ENCODE measurements at places on chromosomes 4 and X. TPM values are rescaled to one million over a fixed set of nuclear protein-coding genes. Genes with fewer than 3 reads are reported as not detected.
A peak's percentile ranks its signal among the peaks of the same experiment; 100 is the strongest.

DNA sequence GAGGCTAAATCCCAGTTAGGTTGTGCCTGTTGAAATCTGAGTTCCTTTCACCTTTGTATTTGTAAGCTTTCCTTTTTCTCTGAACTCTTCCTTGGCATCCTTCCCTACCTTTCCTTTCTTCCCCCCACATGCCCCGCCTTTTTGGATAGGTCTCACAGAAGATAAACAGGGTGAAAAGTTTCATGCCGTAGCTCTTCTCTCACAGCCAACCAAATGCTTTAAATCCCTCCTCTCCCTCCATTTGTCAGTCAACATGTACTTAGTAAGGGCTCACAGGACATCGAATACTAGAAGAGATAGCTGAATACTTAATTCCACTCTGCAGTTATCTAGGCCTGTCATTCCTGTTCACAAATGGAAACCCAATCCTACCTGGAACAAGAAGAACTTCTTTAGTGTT is 107.1 kb upstream of the BMPR1B start:
- H3K36me3 ChIP-seq = no peaks in the 10 kb centered on the region
- no peak for DNase-seq
- H3K4me3 ChIP-seq = no peak overlapping the region
- H3K27me3 ChIP-seq = no peaks in the 10 kb centered on the region
- H3K4me1 ChIP-seq = no peaks in the 10 kb centered on the region

DNA sequence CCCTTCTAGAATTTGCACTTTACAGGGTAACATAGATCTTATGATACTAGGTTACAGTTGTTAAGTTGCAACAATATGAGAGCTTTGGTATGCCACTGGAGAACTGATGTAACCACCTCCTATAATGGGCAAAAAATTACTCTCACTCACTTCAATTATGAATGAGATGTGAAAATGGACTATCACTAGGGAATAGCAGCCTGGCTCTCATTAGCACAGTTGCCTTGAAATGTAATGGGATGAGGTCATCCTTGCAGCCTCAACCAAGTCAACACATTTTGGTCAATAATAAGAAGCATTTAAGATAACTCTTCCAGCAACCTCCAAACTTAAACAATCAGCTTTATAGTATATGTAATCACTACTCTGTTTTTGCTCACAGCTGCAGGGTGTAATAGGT is 69.4 kb downstream of the TBC1D9 start:
- H3K27ac ChIP-seq = no peak overlapping the region
- no peaks in the 10 kb centered on the region for H3K4me1 ChIP-seq
- no peak overlapping the region for H3K4me3 ChIP-seq
- no peaks in the 10 kb centered on the region for H3K36me3 ChIP-seq
- no peaks in the 10 kb centered on the region for H3K27me3 ChIP-seq

GRCh38 chr4:20616848-20617247 is 83.4 kb upstream of the PACRGL start:
- peak overlapping the region; percentile 57 for H3K27ac ChIP-seq
- no peak overlapping the region for H3K4me3 ChIP-seq
- no peaks in the 10 kb centered on the region for H3K27me3 ChIP-seq
- H3K4me1 ChIP-seq = no peaks in the 10 kb centered on the region

DNA sequence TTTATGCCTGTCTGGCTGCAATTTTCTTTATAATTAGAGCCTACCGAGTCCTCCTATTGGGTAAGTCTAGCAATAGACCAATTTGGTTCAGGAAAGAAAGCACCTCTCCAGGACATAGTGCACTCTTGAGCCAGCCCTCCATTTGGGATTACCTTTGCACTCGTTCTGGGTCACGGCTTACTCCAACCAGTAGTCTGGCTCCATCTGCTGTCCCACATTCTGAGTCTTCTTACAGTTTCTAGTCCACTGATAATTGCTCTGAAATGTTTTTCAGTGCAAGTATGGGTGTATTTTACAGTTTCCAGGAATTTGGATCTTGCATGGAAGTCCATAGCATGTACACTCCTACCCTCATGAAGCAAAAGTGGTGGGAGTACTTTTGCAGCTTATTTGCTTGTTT is 34.8 kb upstream of the USP51 start:
- DNase-seq = no peak
- no peaks in the 10 kb centered on the region for H3K27me3 ChIP-seq
- H3K36me3 ChIP-seq = no peaks in the 10 kb centered on the region
- H3K27ac ChIP-seq = no peak overlapping the region
- no peaks in the 10 kb centered on the region for H3K4me1 ChIP-seq

- no peaks in the 10 kb centered on the region for H3K36me3 ChIP-seq
- no peak overlapping the region for H3K27ac ChIP-seq
- no peaks in the 10 kb centered on the region for H3K4me1 ChIP-seq
- H3K4me3 ChIP-seq = no peak overlapping the region
- DNase-seq = no peak
Measured at GRCh38 chr4:151569650-151570049, 160.7 kb downstream of the FHIP1A start.

- no peaks in the 10 kb centered on the region for H3K36me3 ChIP-seq
- no peaks in the 10 kb centered on the region for H3K4me1 ChIP-seq
- H3K27ac ChIP-seq = no peak overlapping the region
- no peak for DNase-seq
- no peak overlapping the region for H3K4me3 ChIP-seq
Measured at GRCh38 chrX:7190157-7190556, 42.2 kb upstream of the PUDP start.

- H3K36me3 ChIP-seq = no peaks in the 10 kb centered on the region
- H3K27me3 ChIP-seq = no peaks in the 10 kb centered on the region
- H3K4me3 ChIP-seq = no peak overlapping the region
- no peak for DNase-seq
Measured at GRCh38 chrX:109281483-109282275, 200.2 kb downstream of the GUCY2F start.

- DNase-seq = no peak
- H3K27me3 ChIP-seq = peaks cover 8% of the 10 kb centered on the region
- no peaks in the 10 kb centered on the region for H3K4me1 ChIP-seq
- H3K36me3 ChIP-seq = no peaks in the 10 kb centered on the region
- H3K27ac ChIP-seq = no peak overlapping the region
- H3K4me3 ChIP-seq = no peak overlapping the region
Measured at GRCh38 chrX:17878028-17878670, 17.1 kb upstream of the RAI2 start.

- H3K27ac ChIP-seq = no peak overlapping the region
- H3K36me3 ChIP-seq = no peaks in the 10 kb centered on the region
- H3K4me1 ChIP-seq = no peaks in the 10 kb centered on the region
- DNase-seq = no peak
- no peaks in the 10 kb centered on the region for H3K27me3 ChIP-seq
- H3K4me3 ChIP-seq = no peak overlapping the region
Measured at GRCh38 chr4:125780747-125781146, 466.0 kb downstream of the FAT4 start.

DNA sequence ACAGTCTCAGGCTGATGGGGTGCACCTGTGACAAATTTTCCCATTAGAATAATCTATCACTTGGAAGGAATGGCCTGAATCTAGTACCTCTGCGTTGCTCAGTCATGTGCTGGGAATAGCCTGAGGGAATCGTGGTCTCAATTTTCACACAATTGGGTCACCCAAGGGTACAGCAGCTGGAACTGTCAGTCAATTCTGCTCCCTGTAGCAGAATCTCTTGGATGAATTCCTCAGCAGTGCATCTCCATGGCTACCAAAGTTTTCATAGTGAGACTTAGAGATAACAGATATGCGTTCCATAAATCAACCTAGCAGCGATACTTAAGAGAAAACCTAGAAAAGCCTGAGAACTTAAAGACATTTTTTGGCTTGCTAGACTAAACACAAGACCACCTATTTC is 288.7 kb upstream of the CTSO start:
- no peak overlapping the region for H3K27ac ChIP-seq
- H3K36me3 ChIP-seq = no peaks in the 10 kb centered on the region
- no peaks in the 10 kb centered on the region for H3K27me3 ChIP-seq

DNA sequence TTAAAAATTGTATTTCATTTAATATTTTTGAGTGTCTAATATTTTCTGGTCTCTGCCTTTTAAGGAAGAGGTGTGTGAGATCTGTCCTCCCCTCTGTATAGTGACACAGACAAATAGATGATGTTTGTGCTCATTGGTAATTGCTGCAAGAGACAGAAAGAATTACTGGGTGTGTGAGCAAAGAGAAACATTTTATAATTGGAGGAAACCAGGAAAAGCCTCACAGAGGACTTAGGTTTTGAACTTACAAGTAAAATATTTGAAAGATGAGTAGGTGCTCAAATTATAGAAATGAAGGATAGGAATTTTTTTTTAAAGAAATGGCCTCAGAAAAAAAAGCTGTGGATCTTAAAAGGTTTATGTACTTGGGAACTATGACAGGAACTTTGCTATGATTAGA is 149.8 kb downstream of the SPCS3 start:
- no peak overlapping the region for H3K4me3 ChIP-seq
- no peak overlapping the region for H3K27ac ChIP-seq
- no peak for DNase-seq
- H3K4me1 ChIP-seq = no peaks in the 10 kb centered on the region

NELFA gene
- total RNA-seq = 11.3 TPM

C4orf50 gene
- 0.07 TPM for total RNA-seq

P2RY10 gene
- not detected for total RNA-seq

APBB2 gene
- total RNA-seq = 106 TPM

KCND1 gene
- not detected for total RNA-seq
